Motor neuron (in vitro differentiated cells): ENCODE measurements at places on chromosomes 11 and 22. TPM values are rescaled to one million over a fixed set of nuclear protein-coding genes. Genes with fewer than 3 reads are reported as not detected.

The VWA5A gene
- 7.4 and 7.9 TPM in 2 replicates for total RNA-seq

The RIBC2 gene
- total RNA-seq, result 0.77 and 0.90 TPM in 2 replicates

The PSMC3 gene
- 120 and 125 TPM in 2 replicates for total RNA-seq

The APIP gene
- total RNA-seq, result 43.0 and 43.7 TPM in 2 replicates

The CCDC88B gene
- 8.6 and 10.0 TPM in 2 replicates for total RNA-seq

The MS4A6A gene
- 0.73 and 1.6 TPM in 2 replicates for total RNA-seq

The NELL1 gene
- 48.3 and 51.1 TPM in 2 replicates for total RNA-seq

The UBE4A gene
- total RNA-seq, result 43.5 and 47.5 TPM in 2 replicates

The PLEKHB1 gene
- total RNA-seq, result 1.4 and 2.1 TPM in 2 replicates

The C1QTNF5 gene
- total RNA-seq, result not detected in 2 replicates

The MRGPRF gene
- total RNA-seq, result 0.66 TPM in 1 of 2 replicates, not detected in the other

The DGCR6L gene
- 55.5 and 62.4 TPM in 2 replicates for total RNA-seq

The APOBEC3H gene
- 1.5 and 2.3 TPM in 2 replicates for total RNA-seq

The C11orf91 gene
- not detected in 2 replicates for total RNA-seq

The YAP1 gene
- total RNA-seq, result 54.8 and 60.6 TPM in 2 replicates

The CCDC157 gene
- 2.5 and 3.2 TPM in 2 replicates for total RNA-seq

The SLC22A25 gene
- 0.13 TPM in 1 of 2 replicates, not detected in the other for total RNA-seq

- no peak for ATAC-seq
Observed at GRCh38 chr11:10320736-10321465, 16.0 kb downstream of the ADM start.

- no peak for ATAC-seq
Observed at GRCh38 chr11:37394236-37394870, 796.3 kb upstream of the RAG2 start.

- ATAC-seq, result no peak
Observed at GRCh38 chr11:47003180-47003877, 66.8 kb downstream of the CSTPP1 start.

DNA sequence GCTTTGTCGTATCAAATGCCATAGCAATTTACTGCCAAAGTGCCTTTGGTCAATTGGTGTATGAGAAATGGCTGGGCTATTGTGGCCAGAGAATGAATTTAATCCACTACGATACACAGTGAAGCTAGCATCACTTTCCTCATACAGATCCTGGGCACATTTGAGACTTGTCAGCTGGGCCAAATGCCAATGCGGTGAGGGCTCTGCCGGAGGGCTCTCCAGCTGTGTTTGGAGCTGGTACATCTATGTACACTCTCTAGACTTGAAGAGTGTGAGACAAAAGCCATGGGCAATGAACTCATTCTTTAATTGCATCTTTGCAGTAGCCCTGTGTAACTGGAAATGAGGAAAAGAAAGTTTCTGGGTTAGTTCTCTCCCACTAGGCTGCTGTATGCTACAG lies 1052.9 kb downstream of the NTM start:
- ATAC-seq, result no peak

- ATAC-seq, result peak; percentile 87
Observed at GRCh38 chr22:26398741-26399153, 30.3 kb upstream of the ASPHD2 start.

DNA sequence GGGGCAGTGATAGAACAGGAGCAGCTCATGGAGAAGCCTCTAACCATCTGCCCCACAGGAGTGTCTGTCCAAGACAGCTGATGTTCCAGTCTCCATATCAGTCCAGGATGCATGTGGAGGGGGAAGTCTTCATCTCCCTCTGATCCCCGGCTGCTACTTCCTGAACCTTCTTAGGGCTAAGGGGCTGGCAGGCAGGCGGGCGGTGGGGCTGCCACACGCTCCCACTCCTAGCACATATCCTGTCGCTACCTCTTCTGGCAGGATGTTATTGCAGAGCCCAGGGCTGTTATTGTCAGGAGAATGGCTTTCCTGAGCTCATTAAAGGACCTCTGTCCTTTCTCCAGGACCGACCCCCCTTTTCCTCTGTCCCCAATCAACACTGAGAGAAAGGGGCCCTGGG lies 25.4 kb downstream of the LRRC55 start:
- ATAC-seq, result no peak

GRCh38 chr11:6371825-6372224 lies 18.4 kb upstream of the SMPD1 start:
- ATAC-seq, result no peak

GRCh38 chr11:13310443-13310842 lies 32.9 kb downstream of the BMAL1 start:
- ATAC-seq, result no peak

- ATAC-seq, result no peak
Observed at GRCh38 chr22:20463324-20464095, 25.9 kb upstream of the SCARF2 start.

DNA sequence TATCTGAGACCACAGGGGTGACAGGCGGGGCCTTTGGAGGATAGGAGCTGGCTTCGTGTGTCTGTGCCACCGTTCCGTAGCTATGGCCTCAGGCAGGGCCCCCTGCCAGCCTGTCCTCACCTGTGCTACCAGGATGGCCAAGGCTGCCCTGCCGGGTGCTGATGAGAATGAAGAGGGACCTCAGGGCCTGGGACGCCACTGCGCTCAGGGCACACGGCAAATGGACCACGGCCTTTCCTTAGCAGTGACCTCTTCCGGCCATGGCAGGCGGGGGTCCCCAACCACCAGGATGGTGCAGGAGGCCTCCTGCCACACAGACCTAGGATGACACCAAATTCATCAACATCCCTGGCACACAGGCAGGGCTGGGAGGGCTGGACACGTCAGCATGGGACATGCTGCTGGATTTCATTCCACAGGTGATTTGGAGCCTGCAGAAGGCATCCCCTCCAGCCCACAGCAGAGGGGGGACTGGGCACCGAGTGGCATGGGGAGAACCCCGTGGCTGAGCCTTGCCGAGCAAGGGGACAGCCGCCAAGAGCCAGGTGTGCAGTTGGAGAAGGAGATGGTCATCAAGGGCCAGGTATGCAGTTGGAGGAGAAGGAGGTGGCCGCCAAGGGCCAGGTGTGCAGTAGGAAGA lies 1321.0 kb downstream of the BRD1 start:
- ATAC-seq, result no peak

DNA sequence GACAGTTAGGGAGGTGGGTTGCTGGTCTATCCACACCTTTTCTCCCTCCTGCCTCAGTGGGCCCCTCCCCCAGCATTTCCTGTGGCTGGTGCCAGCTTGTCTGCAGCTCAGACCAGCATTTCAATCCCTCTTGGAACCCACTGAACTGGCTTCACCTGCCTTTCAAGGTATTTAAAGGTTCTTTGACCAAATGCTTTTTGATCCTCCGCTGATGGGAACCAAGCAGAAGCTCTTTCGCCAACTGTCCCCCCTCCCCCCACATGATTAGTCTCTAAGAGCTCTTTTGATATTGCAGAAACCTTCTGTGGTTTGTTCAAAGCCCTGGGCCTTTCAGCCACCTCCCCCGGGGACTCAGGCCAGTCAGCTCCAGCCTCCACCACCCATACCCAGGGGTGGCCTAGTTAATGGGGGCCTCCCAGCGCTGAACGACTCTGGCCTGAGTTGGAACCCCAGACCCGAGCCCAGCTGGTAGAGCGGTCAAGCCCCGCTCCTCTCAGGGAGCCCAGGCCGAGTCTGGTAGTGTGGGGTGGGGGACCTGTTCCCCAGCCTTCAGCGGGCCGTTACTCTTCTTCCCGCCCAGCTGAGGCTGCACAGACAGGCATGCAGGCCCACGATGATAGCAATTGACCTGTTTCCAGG lies 6.0 kb upstream of the SYT7 start:
- ATAC-seq, result no peak

- ATAC-seq, result peak; percentile 48
Observed at GRCh38 chr11:126800009-126800408, 200.6 kb downstream of the KIRREL3 start.

GRCh38 chr11:110031171-110031570 lies 62.0 kb upstream of the ZC3H12C start:
- no peak for ATAC-seq

DNA sequence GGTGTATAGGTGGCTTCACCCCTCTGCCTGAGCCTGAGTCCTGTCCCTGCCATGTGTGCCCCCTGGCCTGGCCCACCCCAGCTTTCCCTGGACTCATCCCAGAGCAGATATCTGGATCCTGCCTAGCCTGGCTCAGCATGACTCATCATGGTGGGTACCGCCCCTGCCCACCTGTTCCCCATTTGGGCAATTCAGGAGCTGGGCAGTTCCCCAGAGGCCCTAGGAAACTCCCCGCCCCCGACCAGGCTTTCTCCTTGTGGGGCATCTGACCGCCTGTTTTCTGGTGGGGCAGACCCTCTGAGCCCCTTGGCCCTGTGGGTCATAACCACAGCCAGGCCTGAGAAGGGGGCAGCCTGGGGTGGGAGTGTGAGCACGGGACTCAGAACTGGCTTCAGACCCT lies 4.4 kb downstream of the TSPO start:
- no peak for ATAC-seq

- ATAC-seq, result no peak
Observed at GRCh38 chr11:8317159-8317558, 53.5 kb upstream of the LMO1 start.
